ENCODE measurements at places on chromosomes 5 and 9.

DNA sequence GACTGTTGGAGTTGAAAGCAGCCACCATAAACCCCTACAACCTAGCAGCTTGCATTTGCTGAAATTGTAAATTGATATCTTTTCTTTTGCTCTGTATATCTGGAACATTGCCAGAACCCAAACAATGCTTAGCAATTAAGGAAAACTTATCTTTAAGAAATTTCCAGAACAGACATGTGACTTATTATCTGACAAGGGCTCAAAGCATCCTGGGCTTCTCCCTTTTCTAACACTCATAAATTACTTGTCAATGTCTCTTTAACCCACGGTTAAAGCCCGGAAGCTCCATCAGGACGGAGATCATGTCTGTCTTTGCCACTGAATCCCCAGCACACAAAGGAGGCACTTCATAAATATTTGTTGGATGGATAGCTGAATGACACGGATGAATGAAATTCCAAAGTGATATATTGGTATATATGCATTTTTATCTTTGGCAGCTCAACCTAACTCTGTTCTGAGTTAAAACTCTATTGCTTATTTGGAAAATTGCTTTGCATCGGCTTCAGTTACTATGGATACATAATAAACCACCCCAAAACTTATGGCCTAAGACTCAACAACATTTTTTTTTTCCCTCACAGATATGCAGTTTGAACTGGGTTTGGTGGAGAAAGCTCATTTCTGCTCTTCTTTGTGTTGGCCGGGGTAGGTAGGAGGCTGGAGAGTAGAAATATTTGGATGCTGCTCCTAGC, 103.1 kb upstream of the CLINT1 start:
- DNase-seq: peak; percentile 35

GRCh38 chr9:132443951-132444607, 34.1 kb downstream of the CFAP77 start:
- no peak for DNase-seq

- DNase-seq: no peak
Observed at GRCh38 chr5:151622367-151623088, 31.4 kb upstream of the FAT2 start.

DNA sequence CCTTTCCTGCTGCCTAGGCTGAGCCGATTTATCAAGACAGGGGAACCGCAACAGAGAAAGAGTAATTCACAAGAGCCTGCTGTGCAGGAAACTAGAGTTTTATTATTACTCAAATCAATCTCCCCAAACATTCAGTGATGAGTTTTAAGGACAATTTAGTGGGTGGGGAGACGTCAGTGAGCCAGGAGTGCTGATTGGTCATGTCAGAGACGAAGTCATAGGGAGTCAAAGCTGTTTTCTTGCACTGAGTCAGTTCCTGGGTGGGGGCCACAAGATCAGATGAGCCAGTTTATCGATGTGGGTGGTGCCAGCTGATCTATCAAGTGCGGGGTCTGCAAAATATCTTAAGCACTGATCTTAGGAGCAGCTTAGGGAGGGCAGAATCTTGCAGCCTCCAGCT, 19.0 kb downstream of the SNX24 start:
- DNase-seq: no peak

GRCh38 chr5:64838376-64838775, 69.6 kb downstream of the CWC27 start:
- peak; percentile 21 for DNase-seq

- no peak for DNase-seq
Observed at GRCh38 chr5:9499498-9499876, 46.4 kb downstream of the SEMA5A start.

DNA sequence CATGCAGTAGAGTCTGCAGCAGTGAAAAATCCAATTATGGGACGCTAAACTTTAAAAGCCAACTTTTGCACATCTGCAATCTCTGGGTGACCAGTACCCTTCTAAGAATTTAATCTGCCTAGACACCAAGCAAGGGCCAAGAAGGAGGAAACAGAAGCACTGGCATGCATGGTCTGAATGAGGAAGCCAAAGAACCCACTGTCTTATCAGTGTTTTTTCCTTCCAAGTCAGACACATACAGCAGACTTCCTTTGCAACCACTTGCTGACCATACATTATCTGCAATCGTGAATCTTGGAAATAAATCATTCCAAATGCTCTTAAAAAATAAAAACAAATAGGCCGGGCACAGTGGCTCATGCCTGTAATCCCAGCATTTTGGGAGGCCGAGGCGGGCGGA, 65.9 kb downstream of the DEPDC1B start:
- DNase-seq: no peak

GRCh38 chr5:65391591-65391990, 90.1 kb downstream of the ADAMTS6 start:
- peak; percentile 53 for DNase-seq

- DNase-seq: no peak
Observed at GRCh38 chr5:115379622-115380344, 83.3 kb upstream of the CCDC112 start.

DNA sequence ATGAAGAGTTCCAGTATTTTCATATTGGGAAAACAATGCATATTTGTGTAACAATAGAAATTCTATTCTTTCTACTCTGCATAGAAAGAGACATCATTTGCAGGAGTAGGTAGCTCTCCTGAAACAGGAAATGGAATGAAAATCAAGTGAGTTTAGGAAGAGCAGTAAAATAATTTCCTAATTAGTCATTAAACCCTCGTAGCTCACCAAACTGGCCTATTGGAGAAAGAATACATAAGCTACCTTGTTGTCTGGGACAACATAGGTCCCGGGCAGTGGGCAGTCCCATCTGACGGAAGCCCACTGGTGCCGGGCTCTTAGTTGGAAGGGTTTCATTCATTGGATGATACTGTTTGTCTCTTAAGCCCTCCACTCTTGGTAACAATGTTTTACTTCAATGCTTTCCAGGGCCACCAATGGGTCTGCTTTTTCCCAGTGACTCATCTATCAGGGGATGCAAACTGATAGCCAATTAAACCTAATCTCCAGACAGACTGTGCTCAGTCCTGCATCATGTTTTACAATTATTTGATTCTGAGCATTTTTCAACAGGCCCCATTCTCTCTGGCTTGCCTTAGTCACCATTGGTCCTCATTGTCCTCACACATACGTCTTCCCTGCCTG, 46.5 kb downstream of the GNA14 start:
- no peak for DNase-seq

GRCh38 chr9:136964171-136964689, 12.2 kb downstream of the LCN12 start:
- DNase-seq: no peak

DNA sequence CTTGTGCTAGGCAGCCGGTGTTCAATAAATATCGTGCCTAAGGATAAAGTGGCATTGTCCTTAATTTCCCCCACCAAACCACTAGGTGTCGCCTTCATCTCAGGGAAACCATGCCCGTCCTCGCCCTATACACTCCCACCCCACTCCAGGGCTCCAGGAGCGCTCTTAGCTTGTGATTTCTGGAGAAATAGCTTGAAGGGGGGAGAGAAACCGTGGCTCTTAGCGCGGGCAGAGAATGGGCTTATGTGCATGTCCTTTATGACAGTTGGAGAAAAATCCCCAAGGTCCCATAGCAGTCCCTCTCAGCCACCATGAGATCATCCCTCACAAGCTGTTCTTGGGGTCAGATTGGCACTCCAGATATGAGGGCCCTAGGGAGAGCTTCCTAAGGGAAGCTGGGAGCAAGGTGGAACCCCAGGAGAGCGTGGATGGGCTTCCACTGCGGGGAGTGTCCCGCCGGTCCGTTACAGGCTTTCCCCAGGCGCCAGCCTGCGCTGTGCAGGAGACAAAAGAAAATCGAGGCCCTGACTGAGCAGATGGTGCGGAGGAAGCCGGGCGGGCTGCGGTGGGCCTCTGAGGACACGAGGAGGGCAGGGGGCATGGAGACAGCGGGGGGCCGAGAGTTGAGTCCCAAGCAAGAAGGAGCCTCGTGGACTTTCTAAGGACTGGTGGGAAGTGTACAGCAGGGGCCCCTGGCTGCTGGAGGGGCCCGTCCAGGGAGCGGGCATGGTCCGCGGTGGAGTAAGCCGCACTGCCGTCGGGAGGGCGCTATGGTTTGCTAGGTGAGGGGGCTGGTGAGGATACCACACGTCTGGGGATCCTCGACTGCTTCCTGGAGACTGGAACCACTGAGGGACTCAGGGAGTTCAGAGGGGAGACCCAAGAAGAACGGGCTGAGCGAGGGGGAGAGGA, 750 bp upstream of the NPR2 start:
- DNase-seq: peak; percentile 89

GRCh38 chr5:143682929-143683386, 129.0 kb upstream of the HMHB1 start:
- no peak for DNase-seq

DNA sequence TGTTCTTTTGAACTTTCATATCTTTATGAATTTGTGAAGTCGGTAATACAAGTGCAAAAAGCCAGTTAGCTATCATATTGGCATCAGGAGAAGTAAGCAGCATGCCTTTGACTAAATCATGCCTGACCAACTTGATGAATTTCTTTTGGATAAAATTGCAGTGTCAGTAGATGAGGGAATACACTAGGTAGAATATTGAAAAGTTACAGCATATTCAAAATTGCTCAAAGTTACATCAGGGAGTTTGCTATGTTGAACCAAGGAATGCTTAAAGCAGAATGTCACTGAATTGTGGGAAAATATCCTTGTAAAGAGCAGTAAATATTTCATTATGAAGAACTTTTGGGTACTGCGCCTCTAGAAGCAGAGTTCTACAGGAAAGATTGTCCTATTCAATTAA, 87.1 kb upstream of the TLX3 start:
- peak; percentile 26 for DNase-seq

GRCh38 chr9:98986866-98987651, 43.4 kb downstream of the COL15A1 start:
- no peak for DNase-seq
